ENCODE measurements at places on chromosomes 13 and 19.

DNA sequence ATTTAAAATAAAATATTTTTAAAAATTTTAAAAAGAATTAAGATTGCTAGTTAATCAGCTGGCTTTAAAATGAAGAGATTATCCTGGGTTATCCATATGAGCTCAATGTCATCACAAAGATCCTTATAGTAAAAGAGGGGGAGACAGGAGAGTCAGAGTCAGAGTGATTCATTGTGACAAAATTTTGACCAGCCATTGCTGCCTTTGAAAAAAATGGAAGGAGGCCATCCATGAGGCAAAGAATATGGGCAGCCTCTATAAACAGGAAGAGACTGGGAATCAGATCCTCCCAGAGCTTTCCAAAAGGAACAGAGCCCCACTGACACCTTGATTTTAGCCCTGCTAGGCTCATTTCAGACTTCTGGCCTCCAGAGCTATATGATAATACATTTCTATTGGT lies 9.3 kb upstream of the RUBCNL start:
- DNase-seq: no peak

DNA sequence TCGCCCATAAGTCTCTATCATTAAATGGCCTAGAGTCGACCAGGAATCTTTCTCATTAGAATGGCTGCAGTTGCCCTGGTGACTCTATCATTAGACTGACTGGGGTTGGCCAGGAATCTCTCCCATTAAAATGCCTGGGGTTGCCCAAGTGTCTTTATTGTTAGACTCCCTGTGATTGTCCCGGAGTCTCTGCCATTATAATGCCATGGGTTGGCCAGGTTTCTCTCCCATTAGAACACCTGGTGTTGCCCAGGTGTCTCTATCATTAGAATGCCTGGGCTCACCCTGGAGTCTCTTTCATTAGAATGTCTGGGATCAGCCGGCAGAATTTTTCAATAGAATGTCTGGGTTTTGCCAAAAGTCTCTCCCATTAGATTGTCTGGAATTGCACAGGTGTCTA lies 1459.3 kb downstream of the UQCRFS1 start:
- no peak for DNase-seq

DNA sequence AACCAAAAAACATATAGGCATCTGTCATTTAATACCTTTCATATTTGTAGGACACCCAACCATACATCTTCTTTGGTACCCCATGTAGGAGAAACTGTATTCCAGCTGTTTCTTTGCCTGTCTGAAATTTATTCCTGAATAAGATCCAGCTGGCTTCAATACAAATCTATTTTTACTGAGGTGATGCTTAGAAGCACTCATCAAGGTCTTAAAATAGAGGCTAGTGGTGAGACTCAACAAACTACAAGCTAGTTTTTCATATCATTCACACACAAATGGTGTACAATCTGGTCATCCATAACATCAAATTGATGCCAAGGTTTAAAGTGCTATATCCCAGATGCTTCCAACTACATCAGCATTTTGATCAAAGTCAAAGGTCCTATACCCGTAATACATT lies 1071.3 kb upstream of the MIR17HG start:
- DNase-seq: no peak

GRCh38 chr19:18603958-18604819 lies 2.4 kb downstream of the CRLF1 start:
- DNase-seq: no peak

GRCh38 chr19:16385821-16386220 lies 61.2 kb downstream of the KLF2 start:
- DNase-seq: no peak

- no peak for DNase-seq
Observed at GRCh38 chr13:32107474-32107873, 75.9 kb downstream of the FRY start.

DNA sequence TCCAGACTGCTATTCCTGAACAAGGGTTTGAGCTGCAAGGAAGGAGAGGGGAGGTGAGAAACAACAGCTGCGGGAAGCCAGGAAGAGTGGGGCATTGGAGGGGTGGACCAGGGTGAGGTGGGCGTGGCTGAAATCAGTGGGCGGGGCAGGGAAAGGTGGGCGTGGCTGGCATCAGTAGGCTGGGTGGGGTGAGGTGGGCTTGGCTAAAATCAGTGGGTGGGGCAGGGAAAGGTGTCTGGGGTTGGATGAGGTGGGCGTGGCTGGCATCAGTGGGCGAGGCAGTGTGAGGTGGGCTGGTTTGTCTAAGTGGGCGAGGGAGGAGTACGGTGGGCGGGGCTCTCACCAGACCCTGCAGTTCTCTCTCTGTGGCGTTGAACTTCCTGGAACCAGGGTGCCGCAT lies 87.6 kb downstream of the MUC16 start:
- no peak for DNase-seq

DNA sequence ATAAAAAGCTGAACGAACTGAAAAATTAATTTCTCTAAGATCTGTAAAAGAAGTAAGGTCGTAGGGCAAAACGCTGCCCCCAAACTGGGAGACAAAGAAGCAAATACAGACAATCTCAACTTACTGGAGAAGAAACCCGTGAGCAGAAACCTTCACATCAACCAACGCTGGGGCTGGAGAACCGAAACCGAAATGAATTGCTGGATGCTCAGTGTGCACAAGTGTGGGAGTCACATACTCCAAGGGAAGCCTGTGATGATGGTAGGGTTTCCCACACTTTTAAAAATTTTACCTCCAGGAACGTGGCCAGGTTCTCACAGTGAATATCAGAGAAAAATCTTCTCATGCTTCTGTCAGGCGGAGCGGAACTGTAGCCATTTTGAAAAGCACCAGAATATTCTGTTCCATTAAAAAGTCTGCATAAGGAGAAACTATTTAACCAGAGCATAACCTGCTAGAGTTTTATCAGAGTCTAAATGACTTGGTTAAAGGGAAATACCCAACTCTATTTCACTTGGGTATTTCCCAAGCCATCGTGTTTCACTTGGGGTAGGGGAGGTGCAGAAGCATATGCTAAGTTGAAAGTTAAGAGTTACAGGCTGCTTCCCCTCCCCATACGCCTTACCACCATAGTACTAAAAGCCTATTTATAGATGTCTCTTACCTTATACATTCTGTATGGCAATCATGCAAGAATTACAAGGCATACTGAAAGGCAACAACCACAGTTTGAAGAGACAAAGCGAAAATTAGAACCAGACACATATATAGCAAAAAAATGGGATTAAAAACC lies 110.5 kb upstream of the SLITRK1 start:
- DNase-seq: no peak

- no peak for DNase-seq
Observed at GRCh38 chr19:35790981-35791813, 15.8 kb downstream of the ARHGAP33 start.

- DNase-seq: no peak
Observed at GRCh38 chr13:106617561-106617960, 49.6 kb upstream of the ARGLU1 start.

GRCh38 chr13:61728471-61728870 lies 312.8 kb upstream of the PCDH20 start:
- no peak for DNase-seq

DNA sequence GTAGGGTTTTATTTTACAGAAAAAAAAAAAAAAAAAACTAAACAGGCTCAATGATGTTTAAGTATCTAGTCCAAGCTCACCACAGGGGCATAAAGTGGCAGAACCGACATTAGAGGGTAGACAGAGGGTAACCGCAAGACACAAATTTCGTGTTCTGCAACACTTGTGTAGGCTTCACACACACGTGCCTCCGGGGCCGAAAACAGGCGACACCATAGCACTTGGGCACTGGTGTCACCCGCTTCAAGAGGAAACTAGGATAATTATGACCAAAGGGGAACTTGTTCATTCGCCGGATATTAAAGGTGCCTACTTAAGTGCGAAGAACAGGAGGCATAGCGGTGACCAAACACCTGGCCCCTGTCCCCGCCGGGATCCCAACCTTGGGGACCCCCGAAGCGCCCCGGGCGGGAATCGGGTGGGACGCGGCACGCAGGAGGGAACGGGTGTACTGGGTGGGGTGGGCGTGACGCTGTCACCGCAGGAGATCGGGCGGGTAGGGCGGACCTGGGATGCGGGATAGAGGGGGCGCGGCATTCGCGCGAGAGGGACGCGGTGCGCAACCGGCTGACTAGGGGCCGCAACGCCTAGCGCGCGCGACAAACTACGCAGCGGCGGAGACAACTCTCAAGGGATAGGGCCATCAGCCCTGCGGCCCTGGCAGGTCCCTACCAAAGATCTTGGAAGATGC lies 558 bp downstream of the MZT1 start:
- DNase-seq: peak; percentile 55

DNA sequence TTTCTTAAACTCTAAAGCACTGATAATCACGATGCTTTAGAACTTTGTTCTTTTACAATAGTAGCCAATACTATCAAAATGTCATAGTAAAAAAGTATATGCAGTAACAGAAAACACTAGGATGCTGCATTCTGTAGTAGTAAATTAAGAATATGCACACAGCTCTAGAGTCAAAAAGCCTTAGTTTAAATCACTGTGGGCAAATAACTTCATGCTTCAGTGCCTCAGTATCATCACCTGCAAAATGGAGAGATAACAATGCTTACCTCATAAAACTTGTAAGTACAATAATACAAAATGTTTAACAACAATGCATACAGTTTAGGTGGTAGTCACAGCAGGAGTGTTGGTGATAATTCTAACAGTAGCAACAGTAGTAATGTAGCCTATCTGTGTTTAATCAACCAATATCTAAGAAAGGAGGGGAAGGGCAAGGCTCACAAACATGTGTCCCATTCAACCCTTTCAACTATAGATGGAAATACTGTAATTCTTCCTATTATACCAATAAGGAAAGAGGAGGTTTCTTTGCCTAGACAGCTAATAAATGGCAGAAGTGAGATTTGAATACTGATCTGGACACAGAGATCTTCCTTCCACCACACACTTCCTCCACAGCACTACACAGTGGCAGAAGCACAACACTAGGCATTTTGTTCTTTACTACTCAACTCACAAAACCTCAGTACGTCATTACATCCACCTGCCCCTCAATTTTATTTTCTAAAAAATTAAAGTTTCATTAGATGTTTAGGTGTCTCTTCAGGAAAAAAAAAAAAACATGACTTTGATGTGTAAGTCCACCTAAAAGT lies 4.6 kb downstream of the RBM26 start:
- no peak for DNase-seq

DNA sequence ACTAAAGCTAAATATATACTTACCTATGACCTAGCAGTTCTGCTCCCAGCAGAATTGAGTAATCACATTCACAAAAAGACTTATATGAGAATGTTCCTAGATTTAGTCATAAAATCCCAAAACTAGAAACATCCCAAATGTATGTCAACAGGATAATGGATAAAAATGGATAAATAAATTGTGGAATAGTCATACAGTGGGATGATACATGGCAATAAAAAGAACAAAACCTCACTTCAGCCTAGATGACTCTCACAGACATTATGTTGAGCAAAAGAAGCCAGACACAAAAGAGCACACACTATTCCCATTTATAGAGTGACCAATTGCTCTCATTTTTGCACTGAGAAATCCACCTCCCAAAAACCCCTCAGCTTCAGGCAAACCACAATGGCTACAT lies 352.4 kb upstream of the HTR2A start:
- no peak for DNase-seq

DNA sequence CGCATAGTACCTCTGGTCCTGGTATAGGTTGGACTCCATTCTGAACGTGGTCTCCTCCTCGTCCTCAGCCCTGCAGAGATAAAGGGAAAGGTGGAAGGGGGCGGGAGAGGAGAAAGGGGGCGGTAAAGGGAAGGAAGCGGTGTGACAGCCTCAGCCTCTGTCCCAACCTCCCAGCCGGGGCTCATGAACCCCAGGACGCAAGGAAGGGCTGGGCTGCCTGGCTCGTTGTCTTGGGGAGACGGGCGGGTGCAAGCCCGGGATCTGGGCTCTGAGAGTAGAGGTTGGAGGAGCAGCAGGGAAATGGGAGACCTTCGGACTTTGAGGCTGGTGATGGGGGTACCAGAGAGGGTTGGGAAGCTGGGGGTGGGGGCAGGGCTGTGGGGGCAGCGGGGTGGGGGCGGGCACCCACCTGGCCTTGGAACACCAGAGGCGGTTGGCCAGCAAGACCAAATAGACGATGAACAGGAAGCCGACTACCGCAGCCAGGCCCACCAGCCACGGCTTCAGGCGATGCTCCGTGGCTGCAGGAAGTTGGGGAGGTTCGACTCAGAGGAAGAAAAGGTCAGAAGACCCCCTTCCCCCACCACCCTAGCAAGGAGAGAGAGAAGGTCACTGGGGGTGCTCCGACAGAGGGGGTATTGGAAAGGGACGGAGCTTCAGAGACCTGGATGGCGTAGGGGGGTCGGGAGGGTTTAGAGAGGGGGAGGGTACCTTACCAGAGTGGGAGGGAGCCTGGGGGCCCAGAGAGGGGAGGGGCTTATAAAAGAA lies 1.7 kb downstream of the SMIM24 start:
- DNase-seq: no peak

DNA sequence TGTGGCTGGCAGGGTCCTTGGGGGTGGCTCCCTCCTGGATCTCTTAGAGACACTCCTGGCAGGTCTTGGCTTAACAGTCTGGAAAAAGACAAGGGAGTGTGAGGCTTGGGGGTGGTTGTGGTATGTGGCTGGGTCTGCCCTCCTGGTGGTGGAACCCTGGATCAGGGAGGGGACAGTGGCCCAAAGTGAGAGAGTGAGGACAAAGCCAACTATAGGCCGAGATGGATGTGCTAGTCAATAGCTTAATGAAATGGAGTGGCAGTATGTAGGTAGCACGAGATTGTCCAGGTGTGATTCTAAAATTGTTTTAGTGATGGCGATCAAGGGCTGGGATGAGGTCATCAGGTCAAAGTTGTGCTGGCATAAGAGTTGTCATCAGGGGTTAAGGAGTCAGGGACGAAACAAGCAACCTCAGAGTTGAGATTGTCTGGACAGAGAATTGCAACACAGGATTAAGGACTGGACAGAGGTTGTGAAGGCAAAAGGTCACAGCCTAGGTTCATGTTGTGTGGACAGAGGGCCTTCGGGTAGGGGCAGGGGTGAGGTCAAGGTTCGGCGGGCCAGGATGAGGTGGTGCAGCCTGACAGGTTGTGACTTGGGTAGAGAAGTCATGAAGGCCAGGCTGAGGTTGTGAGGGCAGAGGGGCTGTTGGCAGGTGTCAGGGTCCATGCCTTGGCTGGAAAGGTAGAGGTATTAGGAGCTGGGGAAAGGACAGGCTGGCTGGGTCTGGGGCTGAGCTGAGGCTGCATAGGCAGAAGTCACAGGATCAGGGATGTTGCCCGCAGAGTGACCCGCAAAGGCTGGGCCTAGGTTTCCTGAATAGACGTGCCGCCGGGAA lies 4.5 kb upstream of the RASAL3 start:
- DNase-seq: no peak

DNA sequence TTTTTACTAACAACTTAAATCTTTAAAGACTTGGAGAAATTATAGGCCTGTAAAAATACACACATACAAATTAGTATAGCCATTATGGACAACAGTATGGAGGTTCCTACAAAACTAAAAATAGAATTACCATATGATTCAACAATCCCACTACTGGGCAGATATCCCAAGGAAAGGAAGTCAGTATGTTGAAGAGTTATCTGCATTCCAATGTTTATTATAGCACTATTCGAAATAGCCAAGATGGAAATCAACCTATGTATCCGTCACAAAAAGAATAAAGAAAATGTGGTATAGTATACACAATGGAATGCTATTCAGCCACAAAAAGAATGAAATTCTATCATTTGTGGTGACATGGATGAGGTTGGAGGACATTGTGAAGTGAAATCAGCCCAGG lies 37.2 kb downstream of the SLITRK1 start:
- no peak for DNase-seq
